ENCODE measurements at places on chromosomes 7 and 10.

DNA sequence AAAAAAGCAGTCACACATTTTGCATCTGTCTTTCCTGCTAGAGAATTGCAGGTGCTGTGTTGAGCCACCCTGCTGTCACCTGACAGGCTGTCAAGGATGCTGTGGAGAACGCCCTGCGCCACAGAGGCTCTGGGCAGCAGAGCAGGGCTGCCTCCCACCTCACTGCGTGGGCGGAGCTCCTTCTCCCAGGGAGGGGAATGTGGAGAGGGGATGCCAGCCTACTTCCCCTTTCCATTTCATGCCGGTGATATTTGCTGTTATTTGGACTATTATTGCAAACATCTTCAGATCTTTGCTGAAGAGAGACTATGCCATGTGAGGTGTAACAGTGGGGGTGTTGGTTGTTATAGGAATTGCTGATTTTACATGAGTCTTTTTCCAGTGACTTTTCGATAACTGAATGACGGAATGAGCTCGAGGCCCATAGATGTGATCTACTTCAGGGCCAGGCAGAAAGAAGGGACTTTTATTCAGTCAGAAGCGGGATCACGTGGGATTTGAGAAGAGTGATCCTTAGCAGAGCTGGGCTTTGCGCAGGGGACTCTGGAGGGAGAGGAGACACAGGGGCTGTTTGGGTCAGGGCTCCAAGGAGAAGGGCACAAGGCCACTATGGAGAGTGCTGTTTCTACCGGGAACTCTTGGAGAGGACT, 13.6 kb upstream of the PRKAG2 start:
- DNase-seq: no peak

- no peak for DNase-seq
Measured at GRCh38 chr7:132347858-132348257, 228.4 kb downstream of the PLXNA4 start.

GRCh38 chr10:18539335-18539734, 112.1 kb downstream of the NSUN6 start:
- DNase-seq: no peak

- no peak for DNase-seq
Measured at GRCh38 chr7:80186721-80187120, 52.1 kb downstream of the GNAI1 start.

- no peak for DNase-seq
Measured at GRCh38 chr10:124963866-124964720, 22.2 kb downstream of the ZRANB1 start.

DNA sequence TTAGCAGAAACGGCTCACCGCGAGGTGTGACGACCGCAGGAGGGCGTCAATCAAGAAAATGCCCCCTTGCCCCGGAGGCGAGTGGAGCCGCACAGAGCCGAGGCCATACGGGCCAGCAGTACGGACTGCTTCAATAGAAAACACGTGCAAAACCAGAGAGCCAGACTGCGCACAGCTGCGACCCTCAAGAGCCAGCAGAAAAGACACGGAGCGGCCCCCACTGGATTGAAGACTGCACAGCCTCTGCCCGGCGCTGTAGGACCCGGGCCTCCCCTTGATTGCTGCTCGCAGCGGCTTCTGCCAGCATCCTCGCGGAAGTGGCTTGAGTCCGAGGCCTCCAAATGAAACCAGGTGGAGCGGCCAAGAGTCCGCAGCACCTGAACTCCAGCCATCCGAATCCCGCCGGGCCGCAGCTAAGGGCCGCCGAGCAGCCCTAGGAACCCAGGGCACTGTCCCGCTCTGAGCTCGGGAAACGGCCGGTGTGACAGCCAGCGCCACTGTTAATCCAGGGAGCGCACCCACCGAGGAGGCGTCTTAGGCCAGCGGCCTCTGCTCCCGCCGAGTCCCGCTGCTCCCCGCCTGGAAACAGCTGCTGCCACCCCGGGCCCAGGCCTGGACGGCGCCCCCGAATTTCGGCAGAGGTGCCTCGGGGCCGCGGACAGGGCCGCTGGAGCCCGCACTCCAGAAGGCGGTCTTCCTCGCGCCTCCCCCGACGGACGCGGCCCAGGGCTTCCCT, 660 bp upstream of the HHEX start:
- DNase-seq: no peak

DNA sequence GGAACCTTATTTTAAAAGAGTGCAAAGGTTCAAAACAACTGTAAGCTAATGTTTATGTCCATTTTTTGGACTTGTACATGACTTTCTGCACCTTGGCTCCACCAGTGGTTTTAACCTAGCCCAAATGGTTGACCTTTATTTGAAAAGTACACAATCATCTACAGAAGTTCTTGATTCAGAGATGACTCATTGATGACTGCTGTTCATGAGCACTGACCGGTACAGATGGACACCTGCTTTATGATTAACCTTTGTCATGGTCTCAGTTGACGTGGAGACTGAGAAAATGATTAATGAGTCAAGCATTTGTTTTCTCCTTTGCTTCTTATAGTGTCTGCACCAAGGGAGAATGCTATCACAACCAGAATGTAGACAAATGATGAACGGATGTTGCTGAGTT, 55.7 kb upstream of the PTER start:
- DNase-seq: no peak

DNA sequence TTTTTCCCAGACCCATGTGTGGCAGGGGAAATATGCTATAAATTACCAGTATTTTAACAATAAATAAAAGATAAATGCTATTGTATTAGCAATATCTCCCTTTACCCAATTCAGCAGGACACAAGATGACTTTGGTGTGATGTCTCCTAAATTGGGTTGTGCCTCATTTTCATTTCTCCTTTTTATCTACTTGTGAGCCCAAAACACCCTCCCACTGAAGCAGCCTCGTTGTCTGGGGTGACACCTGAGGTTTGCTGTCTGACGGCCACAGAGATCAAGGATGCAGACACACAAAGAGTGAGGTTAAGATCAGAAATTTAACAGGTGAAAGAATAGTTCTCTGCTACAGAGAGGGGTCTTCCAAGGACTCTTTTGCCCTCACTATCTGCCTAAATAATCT, 27.1 kb upstream of the CC2D2B start:
- no peak for DNase-seq

DNA sequence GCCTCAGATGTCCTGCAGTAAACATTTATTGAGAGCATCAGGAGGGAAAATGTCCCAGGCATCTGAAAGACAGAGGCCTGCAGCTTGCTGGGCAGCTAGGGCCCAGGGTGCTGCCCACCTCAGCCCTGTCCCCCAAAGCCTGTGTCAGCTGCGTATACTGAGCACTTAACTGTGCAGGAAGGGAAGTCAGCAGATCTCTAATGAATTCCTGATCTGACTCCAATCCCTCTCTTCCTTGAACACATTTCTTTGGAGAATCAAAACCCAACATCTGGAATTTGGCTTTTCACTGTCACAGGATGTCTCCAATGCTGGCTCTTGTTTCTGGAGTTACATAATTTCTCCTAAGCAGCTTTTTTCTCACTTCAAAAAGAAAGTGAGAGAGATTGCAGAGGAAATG, 364.7 kb upstream of the NFE2L3 start:
- no peak for DNase-seq

GRCh38 chr7:118186501-118186900, 2.5 kb downstream of the LSM8 start:
- DNase-seq: no peak

DNA sequence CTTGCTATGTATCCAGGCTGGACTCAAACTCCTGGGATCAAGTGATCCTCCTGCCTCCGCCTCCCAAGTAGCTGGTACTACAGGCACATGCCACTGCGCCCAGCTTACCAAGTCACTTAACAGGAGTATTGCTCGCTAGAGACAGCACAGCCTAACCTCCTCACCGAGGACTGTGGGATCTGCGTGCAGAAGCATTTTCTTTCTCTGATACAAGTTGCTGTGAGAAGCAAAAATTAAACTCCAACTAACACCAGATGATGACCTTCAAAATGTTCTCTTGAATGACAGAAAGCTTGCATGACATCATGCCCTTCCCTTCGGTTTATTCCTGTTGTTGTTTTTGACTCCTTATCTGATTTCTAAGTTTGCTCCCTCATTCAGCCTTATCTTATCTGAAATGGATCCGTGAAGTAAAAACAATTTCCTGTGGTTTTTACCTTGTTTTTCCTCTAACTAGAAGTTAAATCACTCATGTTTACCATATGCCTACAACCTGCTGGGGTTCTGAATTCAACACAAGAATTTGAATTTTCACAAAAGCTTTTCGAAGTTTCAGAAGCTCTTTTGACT, 94.4 kb upstream of the KIF5B start:
- no peak for DNase-seq

DNA sequence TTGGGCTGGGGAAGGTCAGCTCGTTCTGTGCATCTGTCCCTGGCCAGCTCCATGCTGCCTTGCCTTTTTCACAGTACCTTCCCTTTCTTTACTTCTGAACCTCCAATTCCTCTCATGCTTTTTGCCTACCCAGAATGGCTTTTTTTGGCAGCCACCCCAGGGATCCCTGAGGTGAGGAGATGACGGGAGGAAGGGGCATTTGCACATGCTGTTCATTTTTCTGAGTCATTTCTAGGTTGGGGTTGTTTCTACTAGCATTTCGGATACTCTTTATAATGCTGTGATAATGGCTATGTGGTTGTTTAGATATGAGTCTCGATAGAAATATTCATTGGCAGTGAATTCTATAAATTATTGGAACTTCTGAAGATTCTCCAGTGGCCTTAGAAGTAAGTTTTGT, 415.1 kb upstream of the FZD8 start:
- no peak for DNase-seq

- DNase-seq: no peak
Measured at GRCh38 chr10:101749047-101750016, 26.6 kb downstream of the FGF8 start.

DNA sequence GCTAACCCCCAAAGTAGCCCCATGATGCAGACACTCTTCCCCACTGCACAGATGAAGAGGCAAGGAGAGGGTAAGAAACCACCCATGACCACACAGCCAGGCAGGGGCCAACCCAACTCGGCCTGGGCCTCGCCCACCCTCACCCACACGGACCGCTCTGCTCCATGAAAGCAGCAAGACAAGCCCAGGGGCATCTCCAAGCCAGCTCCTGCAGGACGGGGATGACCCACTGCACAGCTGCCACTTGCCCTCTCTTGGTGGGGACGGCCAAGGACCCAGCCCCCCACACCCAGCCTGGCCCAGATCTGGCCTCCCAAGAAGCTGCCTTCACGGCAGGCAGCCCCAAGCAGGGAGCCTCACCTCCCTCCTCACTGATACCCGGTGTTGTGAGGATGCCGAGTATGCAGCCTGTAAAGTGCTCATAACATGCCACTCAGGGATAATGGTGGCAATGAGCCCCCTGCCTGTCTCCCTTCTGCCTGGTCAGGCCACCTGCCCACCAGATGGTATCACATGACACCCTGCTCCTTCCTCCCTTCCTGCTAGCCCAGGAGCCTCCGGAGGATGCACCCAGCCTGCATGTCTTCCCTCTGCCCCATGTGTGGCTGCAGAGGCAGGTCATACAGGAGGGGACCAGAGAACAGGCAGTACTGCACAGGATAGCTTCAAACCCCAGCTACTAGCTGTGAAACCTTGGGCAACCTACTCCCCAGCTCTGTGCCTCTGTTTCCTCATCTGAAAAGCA, 23.3 kb downstream of the OGDHL start:
- DNase-seq: no peak

- DNase-seq: no peak
Measured at GRCh38 chr10:95295031-95295755, 4.4 kb upstream of the PDLIM1 start.

- no peak for DNase-seq
Measured at GRCh38 chr10:71629131-71629530, 90.4 kb downstream of the C10orf105 start.

GRCh38 chr10:15363031-15363430, 8.1 kb downstream of the FAM171A1 start:
- no peak for DNase-seq

DNA sequence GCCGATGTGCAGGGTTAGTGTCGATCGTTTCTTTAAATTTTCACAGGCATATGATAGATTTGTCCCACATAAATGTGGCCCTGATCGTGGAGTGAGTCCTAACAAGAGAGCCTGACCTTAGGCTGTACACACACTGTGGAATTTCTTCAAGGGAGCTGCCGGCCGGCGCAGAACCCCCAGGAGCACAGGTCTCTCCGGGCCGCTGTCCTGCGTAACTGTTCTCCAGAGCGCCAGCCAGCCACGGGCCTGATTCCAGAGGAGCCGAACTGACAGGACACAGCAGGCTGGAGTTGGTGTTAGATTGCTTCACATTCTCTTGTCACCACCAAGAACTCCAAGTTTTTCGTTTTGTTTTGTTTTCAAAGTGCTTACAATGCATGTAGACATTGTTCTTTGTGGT, 37.3 kb downstream of the SHH start:
- DNase-seq: no peak

DNA sequence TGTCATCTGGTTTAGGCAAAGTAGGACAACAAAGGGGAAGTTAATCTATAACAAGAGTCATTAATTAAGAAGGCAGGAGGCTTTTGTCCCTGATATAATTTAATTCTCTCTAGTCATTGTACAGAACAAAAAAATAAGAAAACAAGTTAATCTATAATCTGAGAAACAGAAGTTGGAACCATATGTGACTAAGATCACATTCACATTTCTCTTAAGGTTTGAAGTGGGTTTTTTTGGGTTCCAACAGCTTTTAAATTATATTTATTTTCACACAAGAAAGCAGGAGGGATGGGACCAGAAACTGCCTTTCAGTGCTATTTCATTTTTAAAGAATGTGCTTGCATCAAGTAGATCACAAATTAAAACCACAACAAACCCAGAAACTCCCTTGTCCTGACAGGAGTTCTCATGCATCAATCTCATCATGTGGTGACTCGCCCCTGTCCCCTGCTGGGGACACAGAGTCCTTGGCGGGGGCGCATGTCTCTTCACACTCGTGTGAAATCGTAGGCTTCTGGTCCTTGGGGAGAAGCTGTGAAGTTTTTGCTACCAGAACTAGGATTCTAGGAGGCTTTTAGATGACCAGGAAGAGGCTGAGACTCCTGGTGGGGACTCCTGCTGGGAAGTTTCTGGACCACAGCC, 10.1 kb upstream of the OPN4 start:
- no peak for DNase-seq

- no peak for DNase-seq
Measured at GRCh38 chr7:45031829-45032228, 31.8 kb downstream of the CCM2 start.

GRCh38 chr10:69007260-69007659, 18.7 kb downstream of the KIFBP start:
- no peak for DNase-seq

GRCh38 chr10:111303887-111304286, 227.1 kb downstream of the ADRA2A start:
- DNase-seq: no peak

- DNase-seq: no peak
Measured at GRCh38 chr7:49187543-49188268, 263.4 kb downstream of the CDC14C start.

GRCh38 chr7:14321947-14322346, 332.5 kb upstream of the ETV1 start:
- no peak for DNase-seq

DNA sequence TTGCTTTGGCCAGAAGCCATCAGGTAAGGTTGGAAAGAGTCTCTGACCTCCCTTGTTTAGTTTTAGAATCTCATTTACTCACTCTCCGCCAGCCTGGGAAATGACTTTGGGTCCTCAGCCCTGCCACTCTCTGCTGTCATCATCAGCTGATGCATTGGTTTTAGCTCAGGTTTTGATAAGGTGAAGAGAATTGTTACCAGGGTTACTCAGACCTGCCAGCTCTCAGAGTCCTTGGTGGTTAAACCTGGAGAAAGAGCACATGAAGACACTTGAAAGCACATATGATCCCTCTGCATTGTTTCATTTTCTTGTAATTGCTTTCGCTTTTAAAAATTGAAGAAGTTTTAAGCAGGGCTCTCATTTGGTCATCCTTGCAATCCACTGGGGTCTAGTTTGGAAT, 4.0 kb upstream of the CROT start:
- no peak for DNase-seq

Data from T-helper 22 cell (primary cell).